ENCODE measurements at places on chromosomes 2 and 18.
A peak's percentile ranks its signal among the peaks of the same experiment; 100 is the strongest.

- DNase-seq = peak; percentile 55
Observed at GRCh38 chr2:25043241-25043867, 1.5 kb downstream of the EFR3B start.

- no peak for DNase-seq
Observed at GRCh38 chr2:153780241-153780640, 91.5 kb upstream of the GALNT13 start.

GRCh38 chr2:144063602-144064001 lies 456.3 kb downstream of the ZEB2 start:
- DNase-seq = no peak

DNA sequence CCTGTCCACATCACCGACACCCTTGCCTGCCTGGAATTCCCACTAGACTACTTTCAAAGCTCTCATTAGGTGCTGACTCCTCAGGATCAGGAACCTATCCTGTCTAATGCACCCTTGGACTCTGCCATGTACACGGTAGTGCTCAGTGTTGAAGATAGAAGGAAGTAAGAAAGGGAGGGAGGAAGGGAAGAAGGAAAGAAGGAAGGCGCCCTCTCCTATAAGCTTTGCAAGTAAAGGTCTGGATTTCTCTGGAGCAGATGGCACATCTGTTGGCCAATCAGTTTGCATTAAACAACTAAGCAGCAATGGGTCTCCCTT lies 45.3 kb downstream of the SCTR start:
- no peak for DNase-seq

All from stimulated activated CD4-positive, alpha-beta T cell treated with anti-CD3 and anti-CD28 coated beads, Interleukin-1b, Interleukin-23, amount 100 ng/mL, for 24 hours (primary cell).